ENCODE measurements at places on chromosomes 16 and 17.
A peak's percentile ranks its signal among the peaks of the same experiment; 100 is the strongest.

DNA sequence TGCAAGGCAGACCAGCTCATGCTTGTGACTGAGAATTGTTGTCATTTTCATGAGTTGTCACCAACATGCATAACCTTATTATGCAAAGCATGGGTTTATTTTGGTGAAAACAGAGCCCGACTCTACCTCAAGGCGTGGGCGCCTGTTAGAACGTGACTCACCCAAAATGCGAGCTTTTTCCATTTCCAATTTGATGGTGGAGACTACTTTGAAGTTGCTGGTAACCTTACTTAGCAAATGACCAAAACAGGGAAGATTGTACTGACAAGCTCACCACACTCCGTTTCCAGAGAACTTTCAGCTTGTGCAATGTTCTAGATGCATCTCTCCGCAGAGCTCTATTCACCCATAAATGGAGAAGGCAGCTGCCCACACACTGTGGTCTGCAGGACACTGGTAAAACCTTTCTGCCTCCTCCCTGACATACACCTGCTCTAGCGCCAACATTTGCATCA, 284.5 kb downstream of the MAF start:
- DNase-seq: no peak

DNA sequence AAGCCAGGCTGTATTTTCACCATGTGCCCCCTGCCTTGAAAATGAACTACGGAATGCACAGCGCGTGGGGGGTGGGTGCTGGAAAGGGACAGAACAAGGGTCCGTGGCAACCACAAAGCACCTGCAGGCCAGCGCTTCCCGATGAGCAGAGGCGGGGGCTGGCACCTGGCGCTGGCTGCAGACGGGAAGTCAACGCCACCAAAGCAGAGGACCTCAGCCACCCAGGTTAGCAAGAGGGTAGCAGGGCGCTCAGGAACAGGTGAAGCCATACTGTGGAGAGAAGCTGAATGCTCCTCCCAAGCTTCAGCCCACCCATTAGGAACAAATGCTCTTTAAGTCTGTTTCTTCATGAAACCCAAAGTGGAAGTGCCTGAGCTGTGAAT, 64.7 kb downstream of the KLHDC4 start:
- DNase-seq: no peak

DNA sequence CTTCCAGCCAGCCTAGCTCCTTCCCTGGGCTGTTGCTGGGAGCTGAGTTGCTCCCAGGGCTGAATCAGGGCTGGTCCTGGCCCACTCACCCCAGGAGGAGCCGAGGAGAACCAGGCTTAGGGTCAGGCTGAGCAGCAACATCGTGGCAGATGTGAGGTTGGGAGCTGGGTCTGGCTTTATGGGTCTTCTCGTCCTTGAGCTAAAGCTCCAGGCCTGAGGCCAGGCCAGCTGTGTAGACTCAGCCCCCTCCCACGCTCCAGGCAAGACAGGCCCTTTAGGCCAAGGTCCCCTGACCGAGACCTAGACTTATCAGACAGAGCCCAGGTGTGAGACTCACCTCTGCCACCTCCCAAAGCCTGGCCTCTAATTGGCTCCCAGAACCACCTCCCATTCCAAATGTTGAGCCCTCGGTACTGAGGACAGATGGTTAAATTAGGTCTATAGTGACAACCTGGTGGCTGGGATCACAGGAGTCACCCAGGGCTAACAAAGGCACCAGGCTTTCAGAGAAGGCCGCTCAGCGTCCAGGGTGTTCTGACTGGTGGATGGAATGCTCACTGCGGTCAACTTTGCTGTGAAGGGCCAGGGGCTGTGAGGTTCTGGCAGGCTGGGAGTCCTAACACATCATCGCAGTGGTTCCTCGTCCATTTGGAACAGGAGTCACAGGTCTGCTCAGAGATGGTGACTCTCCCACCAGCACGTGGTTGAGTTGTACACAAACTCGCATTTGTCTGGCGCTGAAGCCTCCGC, at the start of gene CTRL:
TSS of gene CTRL (minus strand) at position 151 of the 750 bp plus-strand sequence. CDS start at position 141, 10 bp downstream.
- no peak for DNase-seq

GRCh38 chr17:33112763-33113162, 121.1 kb downstream of the SPACA3 start:
- DNase-seq: no peak

- DNase-seq: no peak
These were observed 102.1 kb downstream of the N4BP1 start for GRCh38 chr16:48507886-48508285.

DNA sequence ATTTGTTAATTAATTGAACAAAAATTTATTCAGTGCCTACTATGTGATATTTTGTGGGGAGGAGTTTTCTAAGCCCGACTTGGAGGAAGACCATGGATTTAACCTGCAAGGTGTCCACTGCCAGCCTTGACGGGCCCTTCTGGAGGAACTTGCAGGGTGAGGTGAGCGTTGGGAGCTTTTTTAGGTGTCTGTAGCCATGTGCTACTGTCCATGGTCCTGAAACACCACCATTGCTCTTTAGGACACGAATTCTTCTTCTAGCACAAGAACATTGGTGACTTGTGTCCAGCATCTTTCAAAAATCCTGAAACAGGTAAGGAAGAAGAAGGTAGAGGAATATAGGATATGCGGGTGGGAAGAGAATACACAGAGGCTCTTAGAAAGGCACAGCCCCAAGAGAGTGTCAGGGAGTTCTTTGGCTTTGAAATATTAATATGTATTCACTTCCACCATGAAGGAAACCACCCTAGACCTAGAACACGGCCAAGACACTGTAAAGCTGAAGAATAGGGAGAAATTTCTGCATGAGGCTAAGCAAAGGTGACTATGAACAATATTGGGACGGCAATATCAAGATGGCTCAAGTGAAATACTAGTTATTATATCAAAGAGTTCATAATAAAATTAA, 27.9 kb upstream of the OR4D1 start:
- peak; percentile 41 for DNase-seq

DNA sequence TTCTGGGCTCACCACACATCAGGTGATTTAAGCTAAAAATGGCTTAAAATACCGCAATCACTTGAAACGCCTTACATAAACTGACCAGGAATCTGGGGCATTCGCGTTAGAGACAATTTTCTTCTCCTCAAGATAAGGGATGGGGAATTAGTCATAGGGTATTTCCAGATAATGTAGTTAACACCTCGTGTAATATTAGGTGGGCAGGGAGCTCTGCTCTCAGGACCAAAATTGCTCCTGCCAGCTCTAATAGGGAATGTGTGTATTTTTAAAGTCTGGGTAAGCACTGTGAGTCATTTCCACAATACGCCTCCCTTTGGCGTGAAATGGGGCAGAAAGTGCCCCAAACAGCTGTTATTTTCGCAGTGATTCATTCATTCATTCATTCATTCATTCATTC, 408.6 kb downstream of the MAF start:
- no peak for DNase-seq

- DNase-seq: no peak
These were observed 37.8 kb upstream of the C16orf78 start for GRCh38 chr16:49335828-49336227.

- DNase-seq: peak; percentile 41
These were observed 27.1 kb downstream of the GNPTG start for GRCh38 chr16:1378804-1379303.
